ENCODE measurements at places on chromosomes 1 and 21.

GRCh38 chr1:44380666-44381177 is 24.3 kb upstream of the RNF220 start:
- no peak for DNase-seq

DNA sequence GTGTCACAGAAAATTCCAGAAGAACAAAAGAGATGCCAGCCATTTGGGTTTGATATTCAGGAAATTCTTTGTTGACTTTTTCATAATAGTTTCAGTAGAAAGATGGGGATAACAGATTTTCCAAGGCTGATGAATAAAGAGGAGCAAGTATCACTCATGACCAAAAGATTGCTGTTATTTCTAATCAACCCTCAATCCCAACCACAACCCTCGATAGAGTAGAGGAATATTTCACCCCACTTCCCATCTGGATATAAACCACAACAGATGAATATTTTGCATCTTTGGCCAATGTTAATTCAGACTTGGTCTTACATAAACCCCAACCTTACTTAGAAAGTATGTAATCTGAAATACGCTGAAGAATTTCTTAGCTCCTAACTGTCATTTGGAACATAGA is 232.4 kb downstream of the SEC16B start:
- DNase-seq = peak; percentile 19

DNA sequence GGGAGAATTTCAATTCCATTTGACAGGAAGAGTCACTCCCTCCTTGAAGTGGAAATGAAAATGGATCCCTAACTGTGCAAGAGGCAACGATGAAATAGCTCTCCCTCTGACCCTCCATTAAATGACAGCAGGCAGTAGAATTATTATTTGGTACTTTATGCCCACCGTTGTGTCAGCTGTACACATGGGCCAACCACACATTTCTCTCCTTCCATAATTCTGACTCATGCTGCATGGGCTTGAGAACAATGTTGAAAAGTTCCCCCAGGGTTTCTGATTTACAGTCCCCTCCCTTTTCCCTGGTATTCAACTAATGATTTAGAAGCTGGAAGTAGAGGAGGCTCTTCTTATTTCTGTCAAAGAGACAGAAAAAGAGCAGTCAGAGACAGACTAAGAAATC is 103.5 kb downstream of the RGS7 start:
- peak; percentile 1 for DNase-seq

DNA sequence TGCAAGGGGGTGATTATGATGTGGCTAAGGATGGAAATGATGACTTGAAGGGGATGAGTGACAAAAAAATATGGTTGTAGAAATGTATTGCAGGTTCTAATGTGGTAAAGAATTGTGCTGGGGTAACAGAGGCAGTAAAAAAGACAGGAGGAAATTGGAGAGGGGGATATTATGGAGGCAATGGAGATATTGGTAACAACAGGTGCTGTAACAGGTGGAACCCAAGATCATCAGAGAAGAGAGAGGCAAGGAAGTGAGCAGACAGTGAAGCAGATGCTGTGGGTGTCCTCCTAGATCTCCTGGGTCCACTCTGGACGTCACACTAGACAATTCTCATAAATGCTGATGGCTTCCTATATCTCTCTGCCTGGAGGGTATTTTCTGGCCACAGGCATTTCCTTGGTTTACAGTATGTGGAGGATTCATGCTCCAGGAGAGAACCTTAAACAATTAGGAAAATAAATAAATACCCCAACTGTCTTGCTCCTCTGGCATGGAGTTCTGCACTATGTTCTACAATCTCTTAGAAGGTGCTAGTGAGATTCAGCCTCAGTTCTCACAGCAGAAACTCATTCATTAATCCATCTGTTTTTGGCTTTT is 620.3 kb upstream of the PLXNA2 start:
- DNase-seq = no peak

- no peak for DNase-seq
These were observed 51.7 kb upstream of the POU3F1 start for GRCh38 chr1:38098101-38098847.

- no peak for DNase-seq
These were observed 127.9 kb downstream of the CLIC6 start for GRCh38 chr21:34796518-34797200.

DNA sequence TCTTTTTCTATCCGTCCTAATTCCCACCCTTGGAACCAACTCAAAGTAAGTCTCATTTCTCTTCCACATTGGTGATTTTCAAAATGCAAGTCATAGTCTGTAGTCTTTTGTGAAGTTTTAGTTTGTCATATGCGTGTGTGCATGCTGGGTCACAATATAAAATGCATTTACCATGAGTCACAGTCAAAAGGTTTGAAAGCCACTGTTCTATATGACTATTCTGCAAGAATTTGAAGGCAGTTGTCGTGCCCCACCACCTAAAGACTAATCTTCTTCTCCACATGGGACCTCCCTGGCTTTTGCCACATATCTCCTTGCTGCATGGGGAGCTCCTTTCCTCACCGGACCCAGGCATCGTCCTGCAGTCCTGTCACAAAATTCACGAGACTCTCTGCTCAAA is 1.6 kb downstream of the STPG1 start:
- DNase-seq = peak; percentile 33

DNA sequence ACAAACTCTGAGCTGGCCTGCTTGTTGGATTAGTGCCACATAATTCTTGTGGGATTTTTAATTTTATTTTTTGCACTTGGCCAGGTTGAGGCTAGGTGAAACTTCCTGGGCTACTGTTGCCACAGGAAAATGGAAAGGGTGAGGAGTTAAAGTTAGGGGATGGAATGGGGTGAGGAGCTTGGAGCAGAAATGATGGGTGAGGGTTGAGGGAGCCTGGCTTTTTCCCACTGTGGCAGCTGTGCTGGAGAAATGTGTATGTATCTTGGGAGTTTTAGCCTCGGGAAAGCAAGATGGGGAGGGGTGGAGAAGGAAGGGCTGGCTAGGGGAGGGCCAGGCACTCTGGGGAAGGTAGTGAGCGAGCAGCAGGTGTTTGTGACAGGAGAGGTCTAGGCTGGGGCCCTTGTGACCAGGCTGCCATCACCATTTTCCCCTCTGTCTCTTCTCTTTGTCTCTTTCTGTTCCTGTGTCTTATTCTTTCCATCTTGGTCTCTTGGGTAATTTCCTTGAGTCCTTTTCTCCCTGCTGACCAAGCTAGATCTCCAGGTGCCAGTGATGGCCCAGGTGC is 2.0 kb downstream of the ZNF687 start:
- no peak for DNase-seq

DNA sequence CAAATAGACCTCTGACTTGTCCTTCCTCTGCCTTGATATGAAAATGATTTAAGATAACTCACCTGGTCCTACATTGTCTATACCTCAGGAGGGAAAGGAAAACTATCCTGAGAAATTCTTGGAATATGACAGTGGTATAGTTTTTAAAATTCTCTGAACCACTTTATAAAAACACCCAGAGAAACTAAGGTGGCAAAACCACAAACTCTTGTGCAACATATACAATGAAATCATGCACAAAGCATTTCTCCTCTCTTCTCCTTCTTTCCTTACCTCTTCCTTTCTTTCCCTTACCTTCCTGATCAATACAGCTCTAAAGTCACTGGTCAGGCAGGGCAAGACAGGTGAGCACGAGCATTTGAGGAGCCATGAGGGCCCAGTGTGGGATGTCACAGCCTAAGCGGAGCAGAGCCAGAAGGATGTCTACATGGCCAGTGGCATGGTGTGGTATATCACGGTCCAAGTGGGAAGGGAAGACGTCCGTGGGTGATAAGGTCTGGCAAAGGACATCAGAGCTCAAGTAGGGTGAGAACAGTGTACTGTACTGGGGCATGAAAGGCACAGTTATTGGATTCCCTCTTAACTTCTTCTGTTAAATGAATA is 543.3 kb downstream of the DPYD start:
- DNase-seq = no peak

- DNase-seq = no peak
These were observed 1.3 kb downstream of the USP24 start for GRCh38 chr1:55213885-55214211.

DNA sequence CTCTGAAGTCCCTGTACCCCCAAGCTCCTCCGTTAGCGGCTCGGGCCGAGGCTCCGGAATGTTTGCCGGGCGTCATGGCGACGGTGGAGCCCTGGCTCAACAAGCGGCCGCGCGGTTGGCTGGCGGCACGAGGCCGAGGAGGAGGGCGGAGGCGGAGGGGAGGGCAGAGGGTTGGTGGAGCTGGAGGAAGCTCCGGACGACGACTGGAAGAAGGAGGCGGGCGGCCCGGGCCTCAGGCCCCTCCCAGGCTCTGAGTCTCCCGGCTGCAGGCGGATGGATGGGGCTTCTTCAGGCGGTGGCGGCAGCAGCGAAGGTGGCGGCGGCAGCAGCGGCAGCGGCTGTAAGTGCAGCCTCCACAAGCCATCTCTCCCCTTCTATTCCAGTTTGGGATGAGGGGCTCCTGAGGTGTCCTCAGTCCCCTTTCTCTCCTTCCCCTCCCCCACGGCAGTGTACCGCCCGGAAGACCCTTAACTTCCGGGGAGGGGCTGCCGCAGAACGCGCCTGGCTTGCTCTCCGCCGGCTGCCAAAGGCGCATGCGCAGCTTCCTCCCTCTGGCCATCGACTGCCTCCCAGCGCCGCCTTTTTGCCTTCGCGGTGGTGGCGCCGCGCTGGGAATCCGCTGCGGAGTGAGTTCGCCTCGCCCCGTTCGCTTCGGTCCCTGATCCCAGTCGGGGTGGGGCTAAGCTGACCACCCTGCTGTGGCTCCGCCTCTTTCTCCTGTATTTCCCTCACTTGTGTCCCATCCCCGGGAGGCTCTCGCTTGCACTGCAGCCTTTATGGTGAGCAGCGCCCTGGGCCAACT is at the start of the genes DNAI4 and MIER1:
Gene DNAI4 (minus strand): TSS at position 101 of the 802 bp plus-strand sequence. CDS start 25 bp downstream, at position 76.
Gene MIER1 (plus strand): TSS at position 235 of the 802 bp plus-strand sequence. CDS start 39 bp downstream, at position 274.
- DNase-seq = peak; percentile 99

GRCh38 chr1:97886199-97886598 is 34.6 kb downstream of the DPYD start:
- DNase-seq = no peak

GRCh38 chr1:181174861-181175260 is 86.4 kb downstream of the IER5 start:
- no peak for DNase-seq

All from fibroblast of upper back skin (primary cell).